Aorta (tissue), 5 donors: ENCODE measurements at places on chromosomes 2 and 18. TPM values are rescaled to one million over a fixed set of nuclear protein-coding genes. Genes with fewer than 3 reads are reported as not detected.

- H3K36me3 ChIP-seq: no peaks in the 10 kb centered on the region
- H3K27me3 ChIP-seq: no peaks in the 10 kb centered on the region
- DNase-seq: no peak
- no peaks in the 10 kb centered on the region for H3K4me1 ChIP-seq
Measured at GRCh38 chr2:81747481-81748070, 1443.0 kb upstream of the LRRTM1 start.

The TMEM17 gene
- 1.1 TPM for total RNA-seq

- H3K4me1 ChIP-seq: no peaks in the 10 kb centered on the region
- DNase-seq: no peak
- no peak overlapping the region for H3K27ac ChIP-seq
- H3K36me3 ChIP-seq: no peaks in the 10 kb centered on the region
- no peaks in the 10 kb centered on the region for H3K27me3 ChIP-seq
Measured at GRCh38 chr18:5977022-5977421, 81.7 kb upstream of the TMEM200C start.

DNA sequence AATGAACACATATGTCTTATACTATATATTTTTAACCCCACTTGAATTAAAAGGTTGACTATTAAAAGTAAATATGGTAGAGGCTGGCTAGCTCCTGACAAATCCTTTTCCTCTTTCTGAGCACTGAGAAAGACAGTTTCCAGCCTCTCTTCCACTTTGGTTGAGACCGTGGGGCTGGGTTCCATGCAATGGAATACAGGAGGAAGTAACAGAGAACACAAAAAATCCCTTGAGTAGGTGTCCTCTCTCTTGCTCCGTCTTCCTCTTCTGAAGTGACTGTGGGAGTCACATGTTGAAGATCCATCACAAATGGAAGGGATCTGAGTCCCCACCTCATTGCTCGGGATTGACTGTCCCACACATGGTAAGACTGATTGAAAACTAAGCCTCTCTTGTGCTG lies 36.6 kb upstream of the SIGLEC15 start:
- no peak overlapping the region for H3K4me3 ChIP-seq
- H3K27ac ChIP-seq: no peak overlapping the region
- peaks cover 2% of the 10 kb centered on the region for H3K4me1 ChIP-seq
- no peaks in the 10 kb centered on the region for H3K27me3 ChIP-seq
- DNase-seq: no peak

- no peaks in the 10 kb centered on the region for H3K4me1 ChIP-seq
- no peak overlapping the region for H3K27ac ChIP-seq
- no peak overlapping the region for H3K4me3 ChIP-seq
Measured at GRCh38 chr2:117085256-117085655, 729.2 kb upstream of the DDX18 start.
